Stimulated activated CD8-positive, alpha-beta memory T cell treated with anti-CD3 and anti-CD28 coated beads, Interleukin-12 subunit alpha, Interleukin-12 subunit beta, amount 100 ng/mL, for 1 hour (primary cell): ENCODE measurements at places on chromosomes 2 and 18.

- no peak for DNase-seq
Observed at GRCh38 chr2:107719141-107719540, 107.6 kb upstream of the RGPD4 start.

DNA sequence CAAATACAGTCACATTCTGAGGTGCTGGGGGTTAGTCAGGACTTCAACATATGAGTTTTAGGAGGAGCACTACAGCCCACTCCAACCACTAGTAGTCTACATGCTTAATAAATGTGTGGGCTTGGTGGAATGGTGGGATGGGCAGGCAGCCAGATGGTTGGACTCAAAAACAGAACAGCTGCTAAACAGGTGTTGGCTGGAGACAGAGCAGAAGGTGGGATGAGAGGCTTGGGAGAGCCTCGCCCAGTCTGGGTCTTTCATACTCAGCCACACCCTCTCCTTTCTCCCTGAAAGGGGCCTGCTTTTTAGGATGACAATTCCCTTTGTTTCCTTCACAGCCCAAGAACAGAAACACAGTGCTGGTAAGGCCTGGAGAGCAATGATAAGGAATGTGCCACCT, 143.9 kb upstream of the KLHL29 start:
- DNase-seq = no peak

- DNase-seq = no peak
Observed at GRCh38 chr2:25297738-25298137, 44.0 kb downstream of the DNMT3A start.

DNA sequence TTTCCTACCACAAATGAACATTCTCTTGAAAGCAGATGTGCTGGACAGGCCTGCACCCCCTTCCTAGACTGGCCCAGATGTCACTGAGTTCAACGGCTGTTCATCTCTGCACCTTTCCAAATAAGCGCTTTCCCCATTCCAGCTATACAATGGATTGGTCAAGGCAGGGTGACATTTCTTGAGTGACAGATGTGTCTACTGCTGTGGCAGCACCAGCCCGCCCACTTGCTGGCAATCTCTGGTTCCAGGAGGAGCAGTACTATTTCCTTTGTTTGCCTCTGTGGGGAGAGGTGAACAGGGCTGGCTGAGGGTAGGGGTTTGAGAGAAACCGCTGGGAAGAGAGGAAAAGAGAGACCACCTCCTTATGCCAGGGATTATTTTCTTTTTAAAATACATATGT, 269.5 kb upstream of the POU3F3 start:
- DNase-seq = no peak
